ENCODE measurements at places on chromosomes 1 and 21.

DNA sequence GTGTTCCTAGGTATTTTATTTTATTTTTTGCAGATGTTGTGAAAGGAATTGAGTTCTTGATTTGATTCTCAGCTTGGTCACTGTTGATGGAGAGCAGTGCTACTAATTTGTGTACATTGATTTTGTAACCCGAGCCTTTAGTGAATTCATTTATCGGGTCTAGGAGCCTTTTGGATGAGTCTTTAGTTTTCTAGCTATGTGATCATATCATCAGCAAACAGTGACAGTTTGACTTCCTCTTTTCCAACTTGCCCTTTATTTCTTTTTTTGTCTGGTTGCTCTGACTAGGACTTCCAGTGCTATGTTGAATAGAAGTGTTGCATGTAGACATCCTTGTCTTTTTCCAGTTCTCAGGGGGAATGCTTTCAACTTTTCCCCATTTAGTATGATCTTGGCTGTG, 138.9 kb downstream of the LHX8 start:
- no peak for DNase-seq

DNA sequence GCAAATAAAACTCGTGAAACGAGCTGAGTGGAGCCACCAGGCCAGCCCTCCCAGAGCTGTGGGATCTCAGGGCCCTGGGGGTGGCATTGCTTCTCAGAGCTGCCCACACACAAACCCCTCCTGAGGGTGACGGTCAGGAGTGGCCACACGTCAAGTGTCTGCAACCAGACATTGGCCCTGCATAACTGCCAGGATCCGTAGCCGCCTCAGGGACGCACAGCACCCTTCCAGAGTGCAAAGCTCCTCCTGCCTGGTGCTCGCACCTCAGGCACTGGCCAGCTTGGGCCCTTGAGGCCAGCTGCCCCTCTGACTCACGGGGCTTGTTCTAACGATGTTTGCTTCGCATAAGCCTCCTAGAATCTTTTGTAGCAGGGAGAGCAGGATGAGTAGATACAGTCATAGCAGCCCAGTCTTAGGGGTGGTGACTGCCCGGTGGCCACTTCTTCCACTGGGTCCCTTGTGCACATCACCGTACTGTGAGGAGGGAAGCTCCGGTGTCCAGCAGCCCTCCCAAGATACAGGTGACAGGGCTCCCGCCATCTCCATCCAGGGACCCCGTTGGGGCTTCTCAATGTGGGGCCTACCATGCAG, 5.0 kb downstream of the WNT3A start:
- no peak for DNase-seq

GRCh38 chr1:46425726-46426125, 31.6 kb downstream of the FAAH start:
- DNase-seq, result no peak

DNA sequence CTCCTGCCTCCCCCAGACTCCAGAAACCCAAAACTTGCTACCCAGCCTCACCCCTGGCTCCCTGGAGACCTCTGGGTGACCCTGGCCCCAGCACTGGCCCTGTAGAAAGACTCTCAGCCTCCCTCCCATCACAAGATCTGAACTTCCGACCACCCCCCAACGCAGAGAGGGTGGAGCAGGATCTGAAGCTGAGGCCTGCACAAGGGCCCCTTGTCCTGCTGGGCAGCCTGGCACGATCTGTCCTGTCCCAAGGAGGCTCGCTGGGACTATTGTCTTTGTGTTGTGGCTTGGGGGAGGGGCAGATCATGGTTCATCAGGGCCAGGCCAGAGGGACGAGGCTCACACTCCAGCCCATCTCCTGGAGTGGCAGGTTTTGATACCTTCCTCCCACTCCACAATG, 20.0 kb downstream of the PHLDA3 start:
- no peak for DNase-seq

GRCh38 chr1:21779613-21780521, 3.1 kb downstream of the USP48 start:
- DNase-seq, result no peak

DNA sequence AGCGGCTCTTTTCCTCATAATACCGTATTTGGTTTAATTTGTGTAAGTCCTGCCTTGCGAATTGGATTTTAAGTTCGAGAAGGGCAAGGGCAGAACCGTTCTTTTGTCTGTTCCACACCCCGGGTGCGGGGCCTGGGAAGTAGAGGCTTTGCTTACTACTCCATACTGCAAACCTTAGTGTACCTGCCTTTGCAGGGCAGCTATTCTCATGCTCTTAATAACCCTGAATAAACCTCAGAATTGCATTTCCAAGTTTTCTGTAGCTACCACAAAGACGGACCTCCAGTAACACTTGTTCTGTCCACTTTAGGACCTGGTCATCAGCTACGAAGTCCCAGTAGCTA, 657 bp upstream of the HNRNPU start:
- peak; percentile 47 for DNase-seq

GRCh38 chr1:116478621-116479020, 92.2 kb downstream of the CD58 start:
- no peak for DNase-seq

- no peak for DNase-seq
Measured at GRCh38 chr1:182357913-182358312, 33.7 kb downstream of the GLUL start.

- DNase-seq, result no peak
Measured at GRCh38 chr1:65942476-65942875, 149.8 kb downstream of the PDE4B start.

GRCh38 chr1:186740324-186740723, 60.1 kb upstream of the PTGS2 start:
- no peak for DNase-seq

GRCh38 chr1:168225476-168226190, at the start of gene SFT2D2:
SFT2D2 (plus strand) TSS chr1:168226004; CDS start chr1:168226080, 76 bp downstream.
- peak; percentile 53 for DNase-seq

DNA sequence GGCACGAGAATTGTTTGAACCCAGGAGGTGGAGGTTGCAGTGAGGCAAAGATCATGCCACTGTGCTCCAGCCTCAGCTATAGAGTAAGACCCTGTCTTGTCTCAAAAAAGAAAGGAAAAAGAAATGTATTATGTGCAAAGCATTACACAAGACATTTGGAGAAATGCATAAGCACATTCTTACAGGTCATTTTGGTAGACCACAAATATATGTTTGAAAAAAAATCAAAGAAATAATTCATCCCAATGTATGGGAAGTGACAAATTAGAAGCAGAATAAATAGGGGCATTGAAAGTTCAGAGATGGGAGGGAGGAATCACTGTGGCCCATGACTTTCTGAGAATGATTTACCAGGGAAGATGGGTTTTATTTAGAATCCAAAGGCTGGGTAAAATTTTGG, 283.5 kb upstream of the ADAMTS5 start:
- DNase-seq, result no peak

- DNase-seq, result no peak
Measured at GRCh38 chr1:21217812-21218596, 41.3 kb upstream of the EIF4G3 start.

- DNase-seq, result peak; percentile 51
Measured at GRCh38 chr1:14443164-14443787, 155.2 kb upstream of the KAZN start.

DNA sequence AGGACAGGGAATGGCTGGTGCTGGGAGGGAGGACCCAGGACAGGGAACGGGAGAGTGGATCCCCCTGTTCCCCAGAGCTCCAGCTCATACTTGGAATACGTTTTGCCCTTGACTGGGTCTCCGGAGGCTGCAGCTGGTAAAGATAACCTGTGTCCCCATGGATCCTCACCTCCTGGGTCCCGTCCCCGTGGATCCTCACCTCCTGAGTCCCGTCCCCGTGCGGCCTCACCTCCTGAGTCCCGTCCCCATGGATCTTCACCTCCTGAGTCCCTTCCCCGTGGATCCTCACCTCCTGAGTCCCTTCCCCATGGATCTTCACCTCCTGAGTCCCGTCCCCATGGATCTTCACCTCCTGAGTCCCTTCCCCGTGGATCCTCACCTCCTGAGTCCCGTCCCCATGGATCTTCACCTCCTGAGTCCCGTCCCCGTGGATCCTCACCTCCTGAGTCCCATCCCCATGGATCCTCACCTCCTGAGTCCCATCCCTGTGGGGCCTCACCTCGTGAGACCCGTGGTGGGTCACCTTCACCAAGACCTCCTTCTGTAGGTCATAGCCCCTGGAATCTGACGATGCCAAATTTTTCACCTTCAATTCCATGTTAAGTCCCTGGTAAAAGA, 61.4 kb downstream of the SCCPDH start:
- DNase-seq, result no peak

All from mesothelial cell of epicardium (in vitro differentiated cells).